ENCODE measurements at places on chromosomes 3 and 15.

GRCh38 chr3:69353088-69353478 lies 32.8 kb downstream of the FRMD4B start:
- H3K36me3 ChIP-seq = no peaks in the 10 kb centered on the region
- H3K4me3 ChIP-seq = peak overlapping the region; percentile 33
- no peak for DNase-seq
- peak overlapping the region; percentile 64 for H3K27ac ChIP-seq
- H3K4me1 ChIP-seq = peaks cover 49% of the 10 kb centered on the region

GRCh38 chr3:138417559-138417982 lies 16.8 kb upstream of the ESYT3 start:
- H3K36me3 ChIP-seq = no peaks in the 10 kb centered on the region
- H3K4me1 ChIP-seq = no peaks in the 10 kb centered on the region
- no peak for DNase-seq

GRCh38 chr3:105458518-105459215 lies 92.0 kb downstream of the ALCAM start:
- DNase-seq = no peak
- H3K27ac ChIP-seq = no peak overlapping the region
- no peaks in the 10 kb centered on the region for H3K4me1 ChIP-seq
- no peaks in the 10 kb centered on the region for H3K36me3 ChIP-seq
- no peak overlapping the region for H3K4me3 ChIP-seq

GRCh38 chr3:22231061-22231460 lies 480.1 kb upstream of the ZNF385D start:
- no peak overlapping the region for H3K4me3 ChIP-seq
- no peaks in the 10 kb centered on the region for H3K27me3 ChIP-seq
- H3K27ac ChIP-seq = no peak overlapping the region
- no peaks in the 10 kb centered on the region for H3K4me1 ChIP-seq

GRCh38 chr3:171556148-171556547 lies 95.9 kb upstream of the TNIK start:
- no peaks in the 10 kb centered on the region for H3K36me3 ChIP-seq
- H3K4me1 ChIP-seq = no peaks in the 10 kb centered on the region
- H3K27ac ChIP-seq = no peak overlapping the region
- no peak overlapping the region for H3K4me3 ChIP-seq
- no peaks in the 10 kb centered on the region for H3K27me3 ChIP-seq

GRCh38 chr3:127534564-127534963 lies 56.0 kb downstream of the TPRA1 start:
- no peak overlapping the region for H3K27ac ChIP-seq
- no peak overlapping the region for H3K4me3 ChIP-seq
- no peaks in the 10 kb centered on the region for H3K4me1 ChIP-seq
- peaks cover 3% of the 10 kb centered on the region for H3K27me3 ChIP-seq
- DNase-seq = no peak

DNA sequence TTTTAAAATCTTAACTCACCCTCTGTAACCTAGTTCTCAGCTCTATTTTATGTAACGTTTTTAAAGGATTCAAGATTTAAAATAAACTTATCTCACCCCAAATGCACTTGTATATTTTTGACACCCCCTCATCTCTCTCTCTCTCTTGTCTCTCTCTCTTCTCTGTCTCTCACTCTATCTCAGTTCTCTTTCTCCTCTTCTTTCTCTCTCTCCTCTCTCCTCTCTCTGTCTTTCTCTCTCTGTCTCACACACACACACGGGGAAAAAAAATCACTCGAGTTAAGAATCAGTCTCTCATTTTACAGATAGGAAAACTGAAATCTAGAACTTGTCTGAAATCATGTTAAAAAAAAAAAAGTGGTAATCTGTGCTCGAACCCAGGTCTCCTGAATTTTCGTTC lies 108.5 kb downstream of the LPP start:
- H3K4me3 ChIP-seq = no peak overlapping the region
- no peak overlapping the region for H3K27ac ChIP-seq
- H3K4me1 ChIP-seq = peaks cover 37% of the 10 kb centered on the region
- H3K36me3 ChIP-seq = no peaks in the 10 kb centered on the region
- no peak for DNase-seq
- no peaks in the 10 kb centered on the region for H3K27me3 ChIP-seq

- no peaks in the 10 kb centered on the region for H3K36me3 ChIP-seq
- no peak overlapping the region for H3K27ac ChIP-seq
- no peak for DNase-seq
- H3K4me1 ChIP-seq = no peaks in the 10 kb centered on the region
- no peaks in the 10 kb centered on the region for H3K27me3 ChIP-seq
- no peak overlapping the region for H3K4me3 ChIP-seq
These were observed 52.4 kb downstream of the TNIK start for GRCh38 chr3:171407759-171408158.

All from spleen (tissue), 13 donors.